ENCODE measurements at places on chromosomes 5 and 9.

GRCh38 chr5:157020511-157021222, 38.2 kb downstream of the HAVCR1 start:
- no peak for DNase-seq

DNA sequence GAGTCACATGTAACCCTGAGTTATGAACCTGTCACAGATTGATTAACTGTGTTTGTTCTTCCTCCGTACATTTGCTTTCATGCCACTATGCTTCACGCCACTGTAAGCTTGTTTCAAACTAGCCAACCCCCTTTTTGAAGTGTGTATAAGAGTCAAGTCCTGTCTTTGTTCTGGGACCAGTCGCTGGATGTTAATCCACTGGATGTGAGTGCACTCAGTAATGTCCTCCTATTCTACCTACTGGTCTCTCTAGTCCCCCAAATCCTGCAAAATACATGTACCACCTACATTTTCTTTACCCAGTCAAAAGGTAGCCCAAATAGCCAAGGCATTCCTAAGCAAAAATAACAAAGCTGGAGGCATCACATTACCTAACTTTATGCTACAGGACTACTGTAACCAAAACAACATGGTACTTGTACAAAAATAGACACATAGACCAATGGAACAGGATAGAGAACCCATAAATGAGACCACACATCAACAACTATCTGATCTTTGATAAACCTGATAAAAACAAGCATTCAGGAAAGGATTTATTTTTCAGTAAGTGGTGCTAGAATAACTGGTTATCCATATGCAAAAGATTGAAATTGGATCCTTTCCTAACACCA, 1139.1 kb upstream of the SEMA6A start:
- DNase-seq: no peak

DNA sequence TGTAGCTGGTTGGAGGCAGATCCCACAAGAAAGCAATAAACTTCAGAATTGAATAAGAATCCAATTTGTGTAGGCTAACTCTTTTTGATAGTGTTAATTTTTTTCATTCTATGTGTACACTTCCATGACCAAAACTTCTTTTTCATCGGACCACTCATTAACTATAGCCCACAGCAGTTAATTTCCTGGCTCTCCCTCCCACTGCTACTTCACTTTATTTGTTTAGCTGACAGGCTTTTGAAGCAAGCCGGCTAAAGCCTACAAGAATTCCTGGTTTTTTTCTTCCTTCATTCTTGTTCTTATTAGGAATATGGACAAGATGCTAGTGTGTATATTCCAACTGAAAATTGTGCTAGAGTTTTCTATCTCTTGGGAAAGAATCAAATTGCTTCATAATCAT, 329.2 kb upstream of the CCNH start:
- no peak for DNase-seq

DNA sequence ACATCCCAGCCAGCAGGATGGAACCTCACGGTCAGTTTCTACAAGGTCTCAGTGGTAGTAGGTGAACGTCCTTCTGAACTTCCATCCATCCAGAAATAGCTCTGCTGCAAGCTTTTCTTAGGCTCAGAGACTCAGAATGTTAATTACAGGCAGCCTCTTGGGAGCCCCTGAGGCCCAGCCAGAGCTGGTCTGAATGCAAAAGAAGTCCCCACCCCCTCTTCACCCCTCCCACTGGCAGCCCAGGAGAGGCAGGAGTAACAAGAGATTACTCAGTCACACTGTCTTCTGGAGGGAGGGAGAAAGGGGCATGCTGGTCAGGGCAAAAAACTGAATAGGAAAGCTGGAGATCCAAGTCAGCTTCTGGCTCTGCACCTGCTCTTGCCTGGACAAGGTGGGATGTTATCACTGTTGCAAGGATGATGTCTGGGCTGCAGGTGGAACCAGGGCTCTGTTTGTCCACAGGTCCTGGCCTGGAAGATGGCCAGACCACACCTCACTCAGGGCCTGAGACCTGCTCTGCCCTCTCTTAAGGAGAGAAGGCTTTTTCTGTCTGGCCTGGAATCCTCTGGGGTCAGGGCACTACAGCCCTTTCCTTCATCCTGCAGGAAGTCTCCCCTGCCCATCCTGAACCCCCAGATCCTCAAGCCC, 9.1 kb downstream of the ENHO start:
- no peak for DNase-seq

- no peak for DNase-seq
Measured at GRCh38 chr5:172583931-172584511, 57.0 kb upstream of the NEURL1B start.

DNA sequence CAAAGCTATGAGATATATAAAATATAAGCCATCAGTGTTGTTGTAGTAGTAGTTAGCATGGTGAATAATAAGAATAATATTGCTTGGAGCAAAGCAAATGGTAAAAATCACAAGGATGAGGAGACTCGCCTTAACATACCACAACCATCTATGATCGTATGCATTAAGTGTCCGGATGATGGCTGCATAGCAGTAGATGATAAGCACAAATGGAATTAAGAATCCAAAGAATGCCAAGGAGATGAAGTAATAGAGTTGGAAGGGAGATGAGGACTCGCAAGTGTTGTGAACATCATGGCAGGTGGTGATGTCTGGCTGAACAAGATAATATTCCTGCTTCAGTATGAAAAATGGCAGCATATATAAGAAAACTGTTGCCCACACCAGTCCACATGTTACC, 5.5 kb downstream of the F2RL2 start:
- no peak for DNase-seq

- DNase-seq: no peak
Measured at GRCh38 chr5:139212486-139212885, 14.3 kb upstream of the SIL1 start.

DNA sequence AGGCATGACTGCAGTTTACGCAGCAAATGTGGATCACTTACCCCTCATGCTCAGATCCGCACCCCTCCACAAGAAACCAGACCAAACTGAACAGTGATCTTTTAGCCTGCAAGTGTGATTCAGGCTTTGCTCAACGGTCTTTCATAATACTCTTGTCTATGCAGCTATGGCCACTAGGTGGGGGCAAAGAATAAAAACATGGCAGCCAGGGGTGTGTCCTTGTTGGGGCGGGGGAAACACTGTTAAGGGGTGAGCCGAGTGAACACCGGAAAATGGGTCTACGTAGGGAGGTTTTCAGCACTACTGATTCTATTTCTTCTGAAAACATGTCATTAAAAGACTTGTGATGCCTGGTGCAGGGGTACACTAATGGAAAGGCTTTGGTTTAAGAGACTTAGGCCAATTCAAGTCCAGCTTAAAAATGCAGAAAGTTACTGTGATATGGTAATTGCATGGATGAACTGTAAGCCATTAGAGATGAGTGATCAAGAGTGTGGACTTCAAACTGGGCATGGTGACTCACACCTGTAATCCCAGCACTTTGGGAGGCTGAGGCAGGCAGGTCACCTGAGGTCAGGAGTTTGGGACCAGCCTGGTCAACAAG, 49.9 kb upstream of the GPR151 start:
- peak; percentile 10 for DNase-seq

GRCh38 chr5:96253140-96253539, 179.9 kb downstream of the PCSK1 start:
- DNase-seq: no peak

- no peak for DNase-seq
Measured at GRCh38 chr5:14415024-14415697, 166.4 kb upstream of the OTULINL start.

DNA sequence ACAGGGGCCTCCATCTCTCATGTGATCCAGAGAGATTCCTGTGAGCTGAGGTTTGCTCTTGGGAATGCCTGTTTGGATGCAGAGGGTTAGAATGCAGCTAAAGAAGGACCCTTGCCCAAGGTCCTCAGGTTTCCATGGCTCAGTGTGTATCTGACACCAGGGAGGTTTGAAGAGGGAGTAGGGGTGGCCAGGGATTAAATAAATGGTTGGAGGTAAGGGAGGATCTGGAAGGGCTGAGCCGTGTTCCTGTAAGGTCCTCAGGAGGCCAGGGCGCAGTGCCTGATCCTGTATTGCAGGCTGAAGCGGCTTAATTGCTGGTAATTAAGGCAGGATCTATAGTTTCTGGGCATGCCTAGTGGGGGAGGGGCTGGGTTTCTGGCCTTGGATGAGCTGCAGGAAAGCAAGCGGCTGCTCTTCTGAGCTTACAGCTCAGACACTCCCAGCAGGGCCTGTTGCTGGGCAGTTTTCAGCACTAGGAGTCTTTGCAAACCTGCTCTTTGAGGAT, 41.5 kb upstream of the MAP1B start:
- DNase-seq: no peak

GRCh38 chr5:172411484-172412072, 42.7 kb downstream of the SH3PXD2B start:
- DNase-seq: no peak

DNA sequence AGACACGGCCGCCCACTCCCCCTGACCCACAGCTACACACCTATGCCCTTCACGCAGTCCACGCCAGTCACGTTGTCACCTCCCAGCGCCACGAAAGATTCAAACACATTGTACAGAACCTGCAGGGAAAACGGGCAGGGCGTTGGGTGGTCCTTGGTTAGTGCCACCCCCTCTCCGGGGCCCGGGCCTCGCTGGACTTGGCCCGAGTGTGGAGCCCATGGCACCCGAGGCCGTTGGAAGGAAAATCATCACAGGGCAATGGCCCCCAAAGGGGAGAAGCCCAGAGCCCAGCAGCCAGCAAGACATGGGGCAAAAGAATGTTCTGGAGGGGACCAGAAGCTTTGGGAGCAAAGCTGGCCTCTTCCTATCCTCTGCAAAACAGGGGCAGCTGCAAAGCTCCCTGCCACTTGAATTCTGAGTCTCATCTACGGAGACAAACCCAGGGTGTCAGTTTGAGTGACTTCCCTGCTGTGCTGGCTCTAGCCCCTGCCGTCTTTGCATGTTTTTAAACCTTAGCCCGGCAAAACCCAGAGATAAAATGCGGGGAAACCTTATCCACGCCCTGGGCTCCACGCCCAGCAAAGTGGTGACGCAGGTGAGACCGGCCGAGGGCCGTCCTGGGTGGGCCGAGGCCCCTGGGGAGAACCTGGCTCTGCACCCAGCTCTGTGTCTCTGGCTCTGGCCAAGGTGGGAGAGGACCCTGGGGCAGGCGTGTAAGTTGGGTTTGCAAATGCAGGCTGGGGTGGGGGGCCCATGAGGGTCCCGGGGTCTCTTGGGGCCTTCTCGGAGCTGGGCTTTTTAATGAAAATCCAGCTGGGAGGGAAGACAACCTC, 38.9 kb downstream of the SLC9A3 start:
- no peak for DNase-seq

DNA sequence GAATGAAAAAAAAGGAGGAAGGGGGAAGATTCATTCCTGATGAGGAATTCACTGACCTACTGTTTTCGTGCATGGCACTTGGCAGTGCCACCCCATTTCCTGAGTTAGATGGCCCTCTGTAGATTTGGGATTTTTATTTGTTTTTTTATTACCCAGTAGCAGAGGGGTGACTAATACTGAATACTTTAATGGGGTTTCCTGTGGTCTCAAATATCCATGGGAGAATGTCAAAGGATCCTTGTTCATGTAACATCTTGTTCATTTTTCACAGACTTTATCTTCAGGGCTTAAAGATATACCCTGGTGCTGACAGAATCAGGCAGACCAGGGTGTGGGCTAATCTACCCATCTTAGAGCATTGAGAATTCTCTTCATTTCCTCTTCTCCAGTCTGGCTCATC, 93.0 kb downstream of the MAMDC2 start:
- no peak for DNase-seq

GRCh38 chr5:29005386-29005785, 1967.0 kb upstream of the CDH9 start:
- DNase-seq: no peak

DNA sequence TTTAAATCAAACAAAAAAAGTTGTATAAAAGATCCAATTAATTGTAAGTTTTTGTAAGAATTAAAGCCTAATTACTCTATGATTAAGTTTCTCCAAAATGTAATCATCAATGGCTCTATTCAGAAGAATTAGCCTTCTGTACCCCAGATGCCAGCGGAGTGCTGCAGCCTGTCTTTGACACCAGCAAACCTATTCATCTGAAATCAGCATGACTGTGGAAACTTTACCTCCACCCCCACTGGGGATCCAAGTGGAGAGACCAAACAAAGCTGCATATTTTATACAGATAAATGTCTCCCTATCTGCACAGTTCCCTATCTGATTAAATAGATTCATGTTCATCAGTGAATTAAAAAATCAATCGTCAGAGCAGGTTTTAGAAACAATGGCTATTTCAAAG, 426.8 kb downstream of the KIAA0825 start:
- DNase-seq: no peak

- no peak for DNase-seq
Measured at GRCh38 chr5:43497311-43498104, 13.8 kb upstream of the TMEM267 start.

- DNase-seq: no peak
Measured at GRCh38 chr9:126608551-126608950, 5.2 kb upstream of the LMX1B start.

GRCh38 chr5:59390989-59391388, 502.5 kb downstream of the PDE4D start:
- DNase-seq: no peak

DNA sequence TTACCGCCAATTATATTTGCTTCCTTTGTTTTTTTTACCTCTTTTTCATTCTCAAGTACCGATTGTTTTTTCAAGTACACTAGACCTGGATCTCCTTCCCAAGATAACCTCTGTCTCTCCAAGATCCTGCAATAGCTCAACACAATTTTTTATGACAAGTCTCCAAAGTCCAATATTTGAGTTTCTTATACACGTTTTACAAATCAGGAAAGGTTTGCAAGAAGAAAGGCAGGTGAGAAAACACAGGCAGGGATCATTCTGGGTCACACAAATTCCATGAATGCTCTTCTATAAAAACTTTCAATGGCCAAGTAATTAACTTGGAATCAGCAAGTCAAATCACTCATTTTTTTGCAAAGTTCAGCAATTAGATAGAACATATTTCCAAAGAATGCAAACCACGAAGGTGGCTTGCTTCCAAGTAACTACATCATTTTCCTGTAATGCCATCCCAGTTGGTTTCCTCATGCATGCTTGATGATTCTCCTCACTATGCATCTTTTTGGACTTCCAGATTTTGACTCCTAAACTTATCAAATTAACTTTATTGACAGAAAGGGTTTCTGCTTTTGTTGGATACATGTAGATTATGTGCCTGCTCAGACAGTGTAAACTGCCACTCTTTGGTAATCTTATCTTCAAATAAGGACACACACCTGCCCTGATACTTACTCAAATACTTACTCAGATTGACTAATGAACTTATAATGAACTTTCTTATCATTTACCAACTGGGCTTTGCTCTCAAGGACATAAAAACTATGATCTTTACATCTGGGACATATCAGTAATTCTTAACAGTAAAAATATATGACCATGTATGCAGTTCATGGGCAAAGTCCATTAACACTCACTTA, 24.7 kb upstream of the IFNE start:
- no peak for DNase-seq

- no peak for DNase-seq
Measured at GRCh38 chr9:33620738-33621439, 96.8 kb downstream of the ANKRD18B start.

GRCh38 chr5:68331192-68332079, 115.9 kb downstream of the PIK3R1 start:
- DNase-seq: no peak
